ENCODE measurements at places on chromosomes 16 and 17.

- DNase-seq, result no peak
Observed at GRCh38 chr16:2086812-2087747, 39.3 kb downstream of the TSC2 start.

DNA sequence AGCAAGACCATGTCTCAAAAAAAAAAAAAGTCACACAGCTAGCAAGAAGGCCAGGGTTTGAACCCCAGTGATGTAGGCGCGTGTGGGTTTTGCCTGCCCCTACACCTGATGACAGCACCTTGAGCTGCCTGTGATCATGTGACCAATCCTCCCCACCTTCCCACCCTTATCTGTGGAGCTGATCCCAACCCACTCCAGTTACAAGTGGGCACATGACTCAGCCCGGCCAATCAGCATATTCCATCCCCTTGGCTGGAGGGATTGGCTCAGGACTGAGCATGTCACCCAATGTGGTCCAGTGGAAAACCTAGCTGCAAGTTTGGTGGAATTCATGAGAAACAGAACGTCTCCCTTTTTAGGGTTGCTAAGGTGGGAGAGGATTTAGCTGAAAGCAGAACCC lies 6.6 kb downstream of the TMEM114 start:
- DNase-seq, result no peak

- DNase-seq, result no peak
Observed at GRCh38 chr16:24749310-24749709, 19.9 kb downstream of the TNRC6A start.

- no peak for DNase-seq
Observed at GRCh38 chr17:74779948-74780400, 3.8 kb upstream of the NAT9 start.

DNA sequence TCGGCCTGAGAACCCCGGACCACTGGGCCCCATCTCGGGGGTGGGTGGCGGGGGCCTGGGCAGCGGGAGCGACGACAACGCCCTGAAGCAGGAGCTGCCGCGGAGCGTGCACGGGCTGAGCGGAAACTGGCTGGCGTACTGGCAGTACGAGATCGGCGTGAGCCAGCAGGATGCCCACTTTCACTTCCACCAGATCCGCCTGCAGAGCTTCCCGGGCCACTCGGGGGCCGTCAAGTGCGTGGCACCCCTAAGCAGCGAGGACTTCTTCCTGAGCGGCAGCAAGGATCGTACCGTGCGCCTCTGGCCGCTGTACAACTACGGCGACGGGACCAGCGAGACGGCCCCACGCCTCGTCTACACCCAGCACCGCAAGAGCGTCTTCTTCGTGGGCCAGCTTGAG lies 8.9 kb upstream of the SERPINF2 start:
- no peak for DNase-seq

- DNase-seq, result no peak
Observed at GRCh38 chr17:80971704-80972304, 19.8 kb upstream of the CHMP6 start.

- DNase-seq, result no peak
Observed at GRCh38 chr16:86946981-86947380, 368.6 kb downstream of the FOXL1 start.

- no peak for DNase-seq
Observed at GRCh38 chr16:46730126-46730525, 18.0 kb downstream of the MYLK3 start.

GRCh38 chr17:38881600-38882191 lies 11.8 kb downstream of the LASP1 start:
- DNase-seq, result peak; percentile 74

GRCh38 chr16:3158510-3159314 lies 23.9 kb downstream of the ZNF213 start:
- peak; percentile 85 for DNase-seq
